Stimulated activated CD4-positive, alpha-beta T cell treated with anti-CD3 and anti-CD28 coated beads, Interleukin-1b, Interleukin-23, amount 100 ng/mL, for 1 hour (primary cell): ENCODE measurements at places on chromosomes 6 and 20.

DNA sequence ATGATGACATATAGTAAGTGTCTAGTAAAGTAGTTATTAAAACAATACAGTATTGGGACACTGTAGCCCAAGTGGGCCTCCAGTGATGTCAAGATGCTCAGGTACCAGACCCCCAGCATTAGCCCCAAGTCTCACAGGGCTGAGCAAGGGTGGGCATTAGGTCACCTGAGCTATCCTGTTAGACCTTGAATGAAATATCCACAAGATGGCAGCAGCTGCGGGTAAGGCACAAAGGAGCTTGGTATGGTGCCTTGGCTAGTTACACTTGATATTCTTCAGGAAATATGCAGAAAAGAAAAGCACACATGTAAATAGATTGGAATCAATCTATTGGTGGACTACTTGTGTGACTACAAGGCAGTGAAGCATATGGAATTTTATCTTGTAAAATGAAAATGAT is 701.8 kb upstream of the ADGRB3 start:
- no peak for DNase-seq

GRCh38 chr6:69813508-69813907 is 16.7 kb upstream of the LMBRD1 start:
- DNase-seq, result no peak

DNA sequence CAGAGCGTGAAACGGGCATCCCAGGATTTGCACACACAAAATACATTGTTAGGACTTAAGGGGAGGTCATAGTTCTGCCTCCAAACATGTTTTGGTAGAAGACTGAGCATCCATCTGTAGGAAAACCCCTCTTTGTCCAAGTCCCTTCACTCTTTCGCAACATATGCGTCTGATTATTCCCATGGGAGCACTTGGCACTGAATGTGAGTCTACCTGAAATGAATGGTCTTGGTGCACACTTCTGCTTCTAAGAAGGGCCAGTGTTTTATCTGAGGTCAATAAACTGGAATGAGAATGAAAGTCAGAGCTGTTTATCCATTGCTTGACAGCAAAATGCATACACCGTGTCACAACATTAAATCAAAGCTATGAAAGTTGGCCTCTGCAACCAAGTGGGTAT is 33.0 kb downstream of the GJA10 start:
- no peak for DNase-seq

GRCh38 chr20:4490606-4491280 is 231.0 kb upstream of the PRND start:
- no peak for DNase-seq

DNA sequence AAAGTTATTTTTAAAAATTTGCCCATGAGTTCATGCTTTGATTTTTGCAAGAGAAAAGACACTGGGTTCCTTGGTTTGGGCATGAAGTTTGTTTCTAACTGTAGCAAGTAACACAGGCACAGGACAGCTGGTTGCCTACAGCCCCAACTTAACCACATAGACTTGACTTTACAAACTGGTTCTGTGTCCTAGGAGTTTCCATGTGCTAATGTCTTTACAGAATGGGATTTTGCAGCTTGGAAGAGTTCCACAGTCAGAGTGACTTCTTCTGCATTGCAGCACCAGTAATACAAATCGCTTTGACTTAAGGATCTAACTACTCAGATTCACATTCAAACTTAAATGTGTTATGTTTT is 44.3 kb downstream of the OR2B2 start:
- no peak for DNase-seq

DNA sequence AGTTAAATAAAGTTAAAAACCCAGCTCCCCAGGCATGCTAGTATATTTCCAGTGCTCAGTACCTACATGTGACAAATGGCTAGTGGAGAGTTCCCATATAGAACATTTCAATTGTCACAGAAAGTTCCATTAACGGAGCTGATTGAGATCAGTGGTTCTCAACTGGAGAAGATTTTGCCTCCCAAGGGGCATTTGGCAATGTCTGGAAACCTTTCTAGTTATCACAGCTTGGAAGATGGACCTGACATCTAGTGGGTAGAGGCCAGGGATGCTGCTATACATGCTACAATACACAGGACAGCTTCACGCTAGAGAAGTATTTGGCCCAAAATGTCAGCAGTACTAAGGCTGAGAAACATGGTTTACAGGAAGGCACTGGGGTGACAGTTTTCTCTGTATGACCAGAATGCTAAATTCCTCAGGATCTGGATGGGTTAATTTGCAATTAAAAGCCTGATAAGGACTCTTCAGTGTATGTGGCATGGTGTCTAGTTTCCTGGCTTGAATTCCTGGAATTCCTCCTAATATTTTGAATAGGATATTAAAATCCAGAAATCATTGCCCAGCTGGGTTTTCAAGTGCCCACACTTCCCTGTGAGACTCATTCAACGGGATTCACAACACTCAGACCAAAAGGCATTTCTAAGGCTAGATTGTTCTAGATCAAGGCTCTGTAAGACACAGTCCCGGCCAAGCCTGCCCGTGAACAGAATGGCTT is 84.7 kb upstream of the SALL4 start:
- no peak for DNase-seq

DNA sequence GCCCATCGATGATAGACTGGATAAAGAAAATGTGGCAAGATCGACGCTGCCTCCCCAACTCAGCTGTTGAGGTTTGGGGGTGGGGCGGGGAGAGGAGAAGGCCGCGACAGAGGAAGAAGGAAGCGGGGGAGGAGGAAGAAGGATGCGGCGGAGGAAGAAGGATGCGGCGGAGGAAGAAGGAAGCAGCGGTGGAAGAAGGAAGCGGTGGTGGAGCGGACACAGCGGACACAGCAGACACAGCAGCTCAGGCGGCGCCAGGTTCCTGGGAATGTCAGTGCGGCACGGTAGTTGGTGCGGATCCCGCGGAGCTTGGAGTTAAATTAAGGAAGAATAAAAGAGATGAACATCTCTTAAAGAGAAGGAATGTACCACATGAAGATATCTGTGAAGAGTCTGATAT is 163.9 kb upstream of the NT5E start:
- DNase-seq, result no peak

- no peak for DNase-seq
These were observed 27.8 kb upstream of the VGLL2 start for GRCh38 chr6:117237561-117237960.

DNA sequence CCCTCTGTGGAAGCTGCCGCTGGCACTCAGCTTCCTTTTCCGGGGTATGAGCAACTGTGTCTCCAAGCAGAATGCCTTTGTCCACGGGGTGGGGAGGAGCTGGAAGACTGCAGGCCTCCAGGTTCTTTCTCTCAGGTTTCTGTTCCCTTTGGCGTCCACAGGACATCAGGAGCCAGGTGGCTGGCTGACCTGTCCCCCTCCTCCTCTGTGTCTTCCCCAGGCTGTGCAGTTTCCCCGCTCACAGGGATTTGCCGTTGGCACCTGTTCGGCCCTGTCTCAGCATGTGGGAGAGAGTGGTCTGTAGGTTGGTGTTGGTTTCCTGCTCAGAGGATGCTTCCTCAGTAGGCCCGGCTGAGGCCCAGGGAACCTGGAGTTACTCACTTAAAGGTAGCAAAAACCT is 43.5 kb downstream of the CDS2 start:
- DNase-seq, result no peak

- DNase-seq, result no peak
These were observed 259.3 kb downstream of the TFAP2B start for GRCh38 chr6:51077821-51078518.

DNA sequence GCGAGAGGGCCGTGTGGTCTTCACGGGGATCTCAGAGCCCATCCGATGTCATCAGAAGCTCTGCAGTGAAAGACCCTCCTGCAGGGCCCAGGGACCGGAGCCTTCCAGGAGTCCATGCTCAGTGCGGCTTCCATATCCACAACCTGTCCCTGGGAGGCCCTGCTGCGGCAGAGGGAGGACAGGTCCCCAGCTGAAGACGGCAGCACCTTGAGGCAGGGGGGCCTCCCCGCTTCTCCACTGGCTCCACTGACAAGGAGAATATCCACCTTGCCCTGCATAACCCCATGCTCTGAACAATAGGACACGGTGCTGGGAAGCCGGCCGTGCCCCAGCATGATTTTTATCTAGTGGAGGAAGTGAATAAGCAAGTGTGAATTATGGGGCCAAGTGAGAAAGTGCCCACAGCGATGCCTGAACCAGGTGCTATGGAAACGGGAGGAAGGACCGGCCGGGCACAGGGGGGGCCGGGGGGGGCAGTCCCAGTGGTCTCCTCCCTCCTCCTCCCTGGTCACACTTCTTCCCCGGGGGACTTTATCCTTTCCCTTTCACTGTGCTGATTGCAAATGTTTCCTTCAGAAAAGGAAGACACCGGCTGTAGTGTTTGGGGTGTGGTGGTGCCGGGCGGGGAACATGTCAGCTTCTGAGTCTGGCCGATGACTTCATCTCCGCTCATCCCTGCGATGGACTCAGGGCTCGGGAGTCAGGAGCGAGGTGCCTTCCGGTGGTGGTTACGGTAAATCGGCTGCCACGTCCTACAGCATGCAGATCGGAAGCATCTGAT is 225.1 kb downstream of the ERMARD start:
- no peak for DNase-seq

GRCh38 chr6:42819803-42820511 is 38.1 kb downstream of the BICRAL start:
- DNase-seq, result no peak

DNA sequence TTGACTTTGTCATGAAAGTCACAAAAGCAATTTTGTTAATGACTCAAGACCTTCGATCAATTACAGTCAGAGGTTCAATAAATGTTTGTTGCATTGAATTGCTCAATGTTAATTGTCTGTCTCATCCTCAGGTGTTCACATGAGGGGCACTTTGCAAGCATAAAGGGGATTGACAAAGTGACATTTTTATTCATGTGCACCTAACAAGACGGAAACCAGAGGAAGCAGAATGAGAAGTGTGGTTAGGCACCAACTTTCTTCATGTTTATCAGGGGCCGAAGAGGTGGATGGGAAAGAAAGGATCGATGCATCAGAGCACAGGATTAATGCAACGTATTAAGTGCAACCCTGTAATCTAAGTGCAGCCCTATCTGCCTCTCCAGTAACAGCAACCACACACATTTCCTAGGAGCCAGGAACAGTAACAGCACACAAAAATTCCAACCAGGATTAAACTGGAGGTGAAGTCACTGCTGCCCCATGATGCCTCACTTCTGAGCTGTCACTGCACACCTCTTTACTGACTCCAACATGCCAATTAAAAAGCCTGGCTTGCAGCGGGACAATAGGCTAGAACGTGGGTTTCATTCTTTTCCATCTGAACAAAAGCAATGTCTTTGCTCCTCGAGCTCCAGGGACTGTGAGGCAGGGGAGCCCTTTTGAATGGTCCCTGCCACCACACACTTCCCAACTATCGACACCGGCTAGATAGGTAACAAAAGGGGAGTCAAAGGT is 262.7 kb downstream of the CD83 start:
- DNase-seq, result no peak

GRCh38 chr20:63705232-63706026 is 2.3 kb downstream of the ARFRP1 start:
- DNase-seq, result no peak

- no peak for DNase-seq
These were observed 141.8 kb downstream of the COL19A1 start for GRCh38 chr6:70008189-70008588.

GRCh38 chr6:109872968-109873545 is 105.1 kb upstream of the GPR6 start:
- DNase-seq, result no peak

DNA sequence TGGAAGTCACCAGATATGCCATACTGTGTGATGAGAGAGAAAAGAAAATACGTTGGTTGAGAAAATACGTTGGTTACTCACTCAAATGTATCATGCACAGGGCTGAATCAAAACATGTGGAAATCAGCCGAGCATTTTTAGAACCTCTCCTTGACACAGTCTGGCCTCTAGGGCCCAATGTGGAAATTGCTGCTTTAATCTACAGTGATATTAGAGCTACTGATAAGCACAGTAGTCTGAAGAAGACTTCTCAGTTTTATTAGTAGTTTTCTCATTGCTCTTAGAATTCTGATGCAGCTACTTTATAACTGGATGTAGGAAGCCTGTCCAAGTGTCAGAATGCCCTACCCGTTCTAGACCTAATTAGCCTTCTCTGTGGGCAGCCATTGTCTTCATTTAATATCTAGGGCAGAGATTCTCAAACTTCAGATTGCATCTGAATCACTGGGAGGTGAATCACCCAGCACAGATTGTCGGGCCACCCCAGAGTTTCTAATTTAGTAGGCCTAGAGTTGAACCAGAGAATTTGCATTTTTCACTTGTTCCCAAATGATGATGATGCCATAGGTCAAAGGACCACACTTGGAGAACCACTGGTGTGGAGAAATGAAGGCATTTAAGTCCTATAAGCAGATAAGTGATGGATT is 229.1 kb downstream of the PLCB1 start:
- no peak for DNase-seq

- DNase-seq, result no peak
These were observed 796 bp upstream of the TUBB start for GRCh38 chr6:30719356-30719755.

DNA sequence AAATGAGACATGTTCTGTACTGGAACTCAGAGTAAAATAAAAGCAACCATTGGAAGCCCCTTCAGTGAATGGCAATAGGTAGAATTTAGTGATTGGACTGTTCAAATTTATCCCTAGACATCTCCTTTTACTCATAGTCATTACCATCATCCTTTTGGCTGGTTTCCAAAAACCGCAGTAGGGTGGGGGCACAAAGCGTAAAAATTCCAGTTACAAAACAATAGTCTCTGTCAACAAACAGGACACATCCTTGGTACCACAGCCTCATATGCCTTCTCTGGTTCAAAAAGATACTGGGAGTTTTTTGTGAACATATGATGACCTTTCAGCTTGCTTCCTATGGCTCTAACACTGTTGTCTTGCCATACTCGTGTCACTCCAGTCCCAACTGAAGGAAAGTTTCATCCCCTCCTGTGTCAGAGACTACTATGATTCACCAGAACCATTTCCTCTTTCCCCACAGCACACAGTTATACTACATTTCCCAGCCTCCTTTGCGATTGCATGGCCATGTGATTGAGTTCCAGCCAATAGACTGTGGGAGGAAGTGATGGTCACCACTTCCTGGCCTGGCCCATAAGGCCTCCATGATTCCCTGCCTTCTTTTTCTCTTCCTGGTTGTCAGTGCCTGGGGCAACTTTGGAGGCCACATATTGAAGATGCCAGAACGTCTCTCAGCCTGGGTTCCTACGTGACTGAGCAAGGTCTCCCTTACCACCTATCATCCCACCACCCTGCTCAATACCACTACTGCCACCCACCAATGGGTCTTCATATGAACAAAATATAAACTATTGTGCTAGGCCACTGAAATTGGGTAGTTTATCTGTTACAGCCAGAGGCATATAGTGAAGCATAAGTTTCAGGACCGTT is 162.4 kb downstream of the ID4 start:
- DNase-seq, result no peak

- DNase-seq, result no peak
These were observed 197.9 kb downstream of the TRIM27 start for GRCh38 chr6:28725890-28726348.
